ENCODE measurements at places on chromosomes 1 and 21.

DNA sequence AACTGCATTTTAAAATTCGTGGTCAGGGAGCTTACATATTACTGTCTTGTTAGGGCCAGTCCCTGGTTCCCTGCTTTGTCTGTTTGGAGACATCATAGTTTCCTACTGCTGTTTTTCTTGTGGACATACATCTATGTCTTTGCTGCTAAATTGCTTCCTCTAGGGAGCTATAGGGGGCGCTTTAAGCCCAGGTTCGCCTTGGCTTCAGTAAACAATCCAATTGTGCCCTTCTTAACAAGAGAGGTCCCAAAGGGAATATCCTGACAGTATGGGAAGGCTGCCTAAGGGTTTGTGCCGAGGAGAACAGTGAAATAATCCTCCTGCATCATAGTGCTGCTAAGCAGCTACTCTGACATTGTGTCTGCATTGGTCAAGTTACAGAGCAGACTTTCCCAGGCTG, 112.5 kb downstream of the USH2A start:
- DNase-seq = no peak

GRCh38 chr1:96581772-96582171, 139.8 kb upstream of the PTBP2 start:
- no peak for DNase-seq

GRCh38 chr1:221138516-221138915, 259.3 kb downstream of the HLX start:
- DNase-seq = no peak

DNA sequence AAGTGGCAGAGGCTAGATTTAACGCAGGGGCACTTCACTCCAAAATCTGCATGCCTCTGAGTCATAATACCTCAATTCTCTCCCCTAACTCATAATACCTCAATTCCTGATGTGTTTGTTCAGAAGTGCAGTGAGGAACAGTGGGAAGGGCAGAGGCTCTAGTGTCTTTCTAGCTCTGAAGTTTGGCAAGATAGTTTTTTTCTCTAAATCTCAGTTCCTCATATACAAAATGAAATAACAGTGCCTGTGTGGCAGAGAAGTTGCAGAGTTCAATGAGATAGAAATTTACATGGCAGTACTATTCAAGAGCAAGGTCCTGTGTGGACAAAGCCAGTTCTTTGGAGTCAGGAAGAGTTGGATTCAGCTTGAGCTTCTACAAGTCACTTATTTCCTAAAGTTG, 9.8 kb downstream of the JUN start:
- DNase-seq = no peak

DNA sequence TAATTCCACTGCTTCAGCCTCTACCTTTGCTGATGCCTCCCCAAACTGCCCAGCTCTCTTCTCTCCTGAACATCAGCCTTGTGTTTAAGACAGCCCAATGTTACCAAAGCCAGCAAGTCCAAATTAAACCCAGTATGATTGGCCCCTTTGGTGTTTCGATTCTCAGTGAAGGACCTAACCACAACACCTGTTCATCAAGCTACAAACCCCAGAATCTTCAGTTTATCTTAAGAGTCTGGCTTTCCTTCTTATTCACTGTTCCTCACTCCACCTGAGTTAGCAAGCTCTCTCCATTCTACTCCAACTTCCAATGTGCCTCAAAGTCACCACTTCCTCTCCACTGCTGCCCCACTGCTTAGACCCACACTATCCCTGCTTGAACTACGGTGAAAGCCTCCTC, 25.5 kb upstream of the ITPKB start:
- DNase-seq = no peak

DNA sequence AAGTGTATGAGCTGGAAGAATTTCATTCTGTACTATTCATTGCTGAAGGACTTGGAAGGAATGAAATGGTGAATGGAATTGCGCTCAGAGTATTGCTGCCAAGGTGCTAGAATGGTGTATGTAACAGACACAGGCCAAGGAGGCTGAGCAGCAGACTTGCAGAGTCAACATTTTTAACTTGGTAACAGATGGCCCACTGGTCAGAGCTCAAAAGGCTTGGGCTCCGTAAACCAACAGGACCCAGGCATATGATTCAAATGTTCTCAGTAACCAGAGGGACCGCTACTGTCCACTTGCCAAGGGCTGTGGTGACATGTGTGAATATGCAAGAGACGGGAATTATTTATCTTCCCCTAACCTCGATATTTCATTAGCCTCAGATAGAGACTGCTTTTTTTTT, 28.8 kb upstream of the PTGFRN start:
- DNase-seq = no peak

GRCh38 chr1:201048521-201048920, 25.0 kb upstream of the KIF21B start:
- DNase-seq = no peak

DNA sequence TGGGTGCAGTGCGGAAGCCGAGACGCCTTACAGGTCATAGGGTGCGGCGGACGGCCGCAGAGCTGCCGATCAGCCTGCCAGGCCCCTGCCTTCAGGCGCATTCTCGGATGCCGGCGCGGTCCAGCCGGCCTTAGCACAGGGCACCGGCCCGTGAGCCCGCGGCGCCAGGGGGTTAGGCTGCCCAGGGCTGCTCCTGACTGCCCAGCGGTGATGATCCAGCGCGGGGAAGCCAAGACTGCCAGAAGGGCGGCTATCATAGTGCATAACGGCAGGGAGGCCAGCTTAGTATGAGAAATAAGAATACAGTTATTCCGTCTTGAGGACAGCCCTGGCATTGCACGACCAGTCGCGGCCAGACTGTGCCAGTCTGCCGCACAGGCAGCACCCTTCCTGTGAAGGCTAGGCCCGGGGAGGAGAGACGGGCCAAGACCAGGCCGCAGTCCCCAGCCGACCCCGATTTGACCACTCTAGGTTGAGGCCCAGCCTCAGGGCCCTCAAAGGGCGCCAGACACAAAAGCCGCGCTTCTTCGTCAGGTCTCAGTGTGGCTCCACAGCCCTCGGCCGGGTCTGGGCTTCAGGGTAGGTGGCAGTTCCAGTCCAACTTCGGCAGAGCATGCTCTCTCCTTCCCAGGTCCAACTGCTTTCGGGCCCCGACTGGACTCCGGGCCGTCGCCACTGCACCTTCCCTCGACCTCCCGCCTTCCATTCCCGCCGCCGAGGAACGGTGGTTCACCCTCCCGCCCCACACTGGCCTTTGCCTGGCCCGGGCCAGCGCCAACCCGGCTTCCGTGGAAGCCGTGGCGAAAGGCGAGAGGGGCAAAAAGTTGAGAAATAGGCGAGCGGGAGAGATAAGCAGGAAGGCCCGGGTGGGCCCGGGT, 829 bp downstream of the ALX3 start:
- no peak for DNase-seq

- no peak for DNase-seq
These were observed 8.7 kb downstream of the CD247 start for GRCh38 chr1:167509587-167509986.

DNA sequence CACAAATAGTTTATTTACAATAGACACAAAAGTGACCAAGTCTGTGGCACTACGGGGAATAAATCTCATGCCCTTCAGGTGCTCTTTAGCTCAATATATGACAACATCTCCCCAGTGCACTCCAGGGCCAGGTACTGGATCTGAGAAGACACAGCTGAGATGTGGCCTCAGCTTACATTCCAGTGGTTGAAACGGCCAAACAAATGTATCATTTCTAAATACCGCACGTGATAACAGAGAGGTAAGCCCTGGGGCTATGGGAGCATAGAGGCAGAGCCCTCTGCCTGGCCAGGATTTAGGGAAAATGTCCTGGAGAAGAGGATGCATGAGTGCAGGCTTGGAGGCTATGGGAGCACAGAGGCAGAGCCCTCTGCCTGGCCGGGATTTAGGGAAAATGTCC, 630.5 kb downstream of the SMYD3 start:
- no peak for DNase-seq

DNA sequence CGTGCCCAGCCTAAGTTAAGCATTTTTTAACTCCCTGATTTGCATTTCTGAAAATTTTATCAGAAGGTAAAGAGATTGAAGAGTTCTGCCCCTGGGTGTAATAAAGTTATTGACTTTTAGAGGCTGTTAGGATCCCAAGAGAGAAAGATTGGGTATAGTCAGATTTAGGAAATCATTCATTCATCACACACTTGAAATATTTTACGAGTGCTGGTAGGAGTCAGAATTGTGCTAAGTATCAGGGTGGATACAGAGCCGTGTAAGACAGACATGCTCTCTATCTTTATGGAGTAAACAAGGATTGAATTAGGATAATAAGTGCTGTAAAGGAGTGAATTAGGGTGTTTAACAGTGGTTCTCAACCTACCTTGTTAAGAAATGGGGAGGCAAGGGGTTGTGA, 3.0 kb downstream of the SZT2 start:
- no peak for DNase-seq

DNA sequence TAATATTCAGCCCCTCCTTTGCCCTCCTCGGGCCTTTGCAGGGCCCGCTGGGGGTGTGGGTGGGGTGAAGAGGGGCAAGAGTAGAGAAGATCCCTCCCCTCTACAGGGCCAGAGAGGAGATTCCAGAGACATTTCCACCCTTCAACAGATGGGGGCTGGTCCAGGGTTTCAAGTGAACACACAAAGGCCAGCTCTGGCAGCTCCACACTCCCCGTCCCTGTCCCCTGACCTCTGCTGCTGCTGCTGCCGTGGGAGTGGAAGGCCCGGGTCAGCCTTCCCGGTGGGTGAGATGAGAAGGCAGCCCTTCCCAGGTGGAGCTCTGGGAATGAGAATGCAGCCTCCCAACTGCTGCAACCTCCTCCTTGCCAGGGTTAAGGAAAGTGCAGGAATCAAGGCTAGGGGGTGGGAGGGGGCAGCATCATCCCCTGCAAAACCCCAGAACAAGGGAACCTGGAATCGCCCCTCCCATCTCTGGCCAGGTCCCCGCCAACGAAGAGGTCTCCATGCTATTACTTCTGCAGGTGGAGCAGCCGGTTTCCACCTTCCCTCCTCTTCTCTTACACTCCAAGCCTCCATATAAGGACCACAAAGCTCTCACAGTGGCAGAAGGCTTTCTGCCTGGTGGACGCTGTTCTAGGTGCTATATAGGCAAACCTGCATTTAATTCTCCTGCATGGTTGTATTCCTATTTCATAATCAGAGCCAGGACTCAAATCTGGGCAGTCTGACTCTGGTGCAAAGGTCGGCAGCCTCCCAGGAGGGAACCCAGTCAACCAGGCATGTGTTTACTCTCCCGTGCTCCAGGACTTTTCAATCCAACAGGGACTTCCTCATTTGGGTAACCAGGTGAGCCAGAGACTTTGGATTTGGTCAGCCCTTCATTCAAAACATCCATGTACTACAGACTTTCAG, 22.9 kb upstream of the ARHGEF10L start:
- DNase-seq = no peak

DNA sequence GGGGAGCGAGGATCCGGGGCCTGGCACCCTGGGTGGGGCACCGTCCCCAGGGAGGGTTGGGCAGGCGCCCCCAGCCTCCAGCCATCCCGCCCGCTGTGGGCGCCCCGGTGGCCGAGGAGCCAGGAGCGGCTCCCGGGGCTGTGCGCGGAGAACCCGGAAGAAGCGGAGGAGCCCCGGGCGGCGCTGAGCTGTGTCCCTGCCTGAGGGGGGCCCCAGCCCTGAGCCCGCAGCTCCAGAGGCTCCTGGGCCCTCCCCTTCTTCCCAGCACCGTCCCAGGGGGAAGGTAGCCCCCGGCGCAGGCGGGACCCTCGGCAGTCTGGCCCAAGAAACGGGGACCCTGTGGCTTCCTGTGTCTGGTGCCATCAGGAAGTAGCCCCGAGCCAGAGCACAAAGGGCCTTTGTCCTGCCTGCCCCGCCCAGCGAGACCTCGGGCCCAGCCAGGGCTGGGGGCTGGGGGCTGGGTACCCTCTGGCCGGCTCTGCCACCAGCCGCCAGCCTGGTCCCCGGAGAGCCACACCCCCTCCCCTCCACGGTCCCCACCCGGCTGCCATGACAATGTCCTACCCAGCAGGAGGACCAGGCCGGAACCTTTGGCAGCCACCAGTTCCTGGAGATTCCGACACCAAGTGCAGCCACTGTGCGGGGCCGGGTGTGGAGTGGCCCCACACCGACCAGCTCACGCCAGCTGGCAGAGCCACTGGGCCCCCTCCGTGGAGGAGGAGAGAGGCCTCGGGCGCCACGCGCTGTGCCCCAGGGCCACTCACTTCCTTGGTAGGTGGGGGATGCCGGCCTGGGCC, 15.6 kb upstream of the TTLL10 start:
- no peak for DNase-seq

DNA sequence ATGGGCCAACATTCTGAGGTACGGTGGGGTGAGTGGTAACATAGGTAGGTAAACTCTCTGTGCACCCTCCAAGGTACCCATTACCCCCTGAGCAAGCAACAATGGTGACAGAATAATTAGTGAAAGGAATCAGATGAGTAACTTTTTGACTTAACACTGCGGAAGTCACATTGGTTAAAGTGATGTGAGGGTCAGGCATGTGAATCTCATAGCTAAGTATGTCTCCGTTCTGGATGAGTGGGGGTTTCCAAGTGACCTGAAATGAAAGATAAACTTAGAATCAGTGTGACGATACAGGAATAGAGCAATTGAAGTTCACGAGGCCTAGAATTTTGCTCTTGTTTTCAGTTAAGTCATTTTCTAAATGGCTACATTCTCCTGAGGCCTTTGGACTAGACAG, 311.7 kb downstream of the KCTD3 start:
- DNase-seq = no peak

DNA sequence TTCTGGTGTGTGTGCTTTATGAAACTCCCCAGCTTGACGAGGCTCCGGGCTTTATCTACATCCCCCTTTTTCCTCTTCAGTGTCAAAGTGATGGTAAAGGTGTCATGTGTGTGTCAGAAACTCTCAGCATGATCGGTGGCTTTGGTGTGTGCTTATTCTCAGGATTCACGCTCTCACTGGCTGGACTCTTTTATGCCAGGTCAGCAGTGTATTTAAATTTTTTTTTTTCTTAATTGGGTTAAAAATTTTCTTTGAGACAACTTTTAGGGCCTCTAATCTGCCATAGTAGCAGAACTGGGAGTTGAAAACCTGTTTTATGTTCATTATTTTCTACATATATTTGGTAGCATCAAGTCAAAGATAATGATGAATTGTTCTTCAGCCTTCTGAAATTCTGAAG, 21.0 kb downstream of the SH3BGR start:
- no peak for DNase-seq

- no peak for DNase-seq
These were observed 228.4 kb downstream of the PTGER3 start for GRCh38 chr1:70819231-70819630.

GRCh38 chr1:5711956-5712645, 280.1 kb downstream of the NPHP4 start:
- DNase-seq = no peak

DNA sequence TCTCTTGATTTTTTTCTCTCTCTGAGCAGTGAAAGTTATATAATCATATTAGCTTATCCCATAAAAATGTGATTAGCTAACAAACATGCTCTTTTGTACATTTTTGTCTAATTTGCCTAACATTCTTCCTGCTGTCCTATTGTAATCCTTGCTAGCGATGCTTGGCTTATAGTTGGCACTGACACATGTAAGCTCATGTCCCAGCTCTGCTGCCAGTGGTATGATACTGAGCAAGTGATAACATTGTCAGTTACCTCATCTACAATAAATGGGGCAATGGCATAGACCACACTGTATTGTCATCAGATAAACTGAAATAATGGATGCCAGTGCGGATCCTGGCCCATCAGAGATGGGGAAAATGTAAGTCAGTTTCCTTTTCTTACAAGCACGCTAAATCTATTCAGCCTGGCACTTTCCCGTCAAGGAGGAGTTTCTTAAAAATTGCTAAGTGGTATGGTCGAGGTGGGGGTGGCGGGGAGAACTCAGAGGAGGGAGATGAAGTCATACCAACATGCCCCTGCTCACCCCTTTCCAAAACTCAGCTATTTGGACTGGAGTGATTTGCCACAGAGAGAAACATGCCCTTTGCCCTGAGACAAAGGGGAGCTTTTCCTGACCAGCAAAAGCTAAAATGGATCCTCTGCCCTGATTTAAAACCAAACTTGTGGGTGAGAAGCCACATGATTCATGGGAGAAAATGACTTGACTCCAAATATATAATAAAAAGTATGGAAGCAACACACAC, 1.3 kb downstream of the FYB2 start:
- no peak for DNase-seq
